ENCODE measurements at places on chromosomes 2 and 18. TPM values are rescaled to one million over a fixed set of nuclear protein-coding genes. Genes with fewer than 3 reads are reported as not detected.

Gene CD28
- not detected for polyA plus RNA-seq

Gene MTCL1
- polyA plus RNA-seq = 48.6 TPM

Gene SPIRE1
- polyA plus RNA-seq = 8.3 TPM

Gene DAW1
- polyA plus RNA-seq = 2.0 TPM

Gene FEV
- polyA plus RNA-seq = not detected

Gene CNTNAP5
- polyA plus RNA-seq = not detected

Gene ERCC3
- 55.7 TPM for polyA plus RNA-seq

Gene METAP1D
- 7.3 TPM for polyA plus RNA-seq

Gene RSAD2
- polyA plus RNA-seq = not detected

Gene IL37
- polyA plus RNA-seq = not detected

Gene BOLL
- polyA plus RNA-seq = not detected

Gene ZAP70
- 0.09 TPM for polyA plus RNA-seq

Gene TMEM200C
- polyA plus RNA-seq = not detected

Gene DLGAP1
- 0.09 TPM for polyA plus RNA-seq

Gene ADAM23
- 9.1 TPM for polyA plus RNA-seq

Gene PSD4
- polyA plus RNA-seq = 21.1 TPM

Gene ABCG5
- polyA plus RNA-seq = not detected

Gene CAVIN2
- polyA plus RNA-seq = 13.8 TPM

Gene SH3RF3
- 0.21 TPM for polyA plus RNA-seq

Gene HOXD10
- polyA plus RNA-seq = 4.3 TPM

Gene SPAG16
- polyA plus RNA-seq = 22.3 TPM

Gene DNAH7
- 0.49 TPM for polyA plus RNA-seq

Gene RRM2
- polyA plus RNA-seq = 121 TPM

Gene PJVK
- polyA plus RNA-seq = 3.6 TPM

Gene PLCL1
- not detected for polyA plus RNA-seq

Gene GALNT3
- polyA plus RNA-seq = not detected

Gene NPAS2
- 31.4 TPM for polyA plus RNA-seq

Gene SLC9A4
- polyA plus RNA-seq = not detected

Gene RND3
- polyA plus RNA-seq = 56.8 TPM

Gene AFF3
- polyA plus RNA-seq = not detected

Gene SCG2
- 0.42 TPM for polyA plus RNA-seq

Gene C1QL2
- polyA plus RNA-seq = not detected

Gene SIGLEC15
- polyA plus RNA-seq = not detected

Gene SERPINB10
- not detected for polyA plus RNA-seq

Gene ZSWIM2
- polyA plus RNA-seq = not detected

Gene ORC2
- 20.7 TPM for polyA plus RNA-seq

Gene TMEM169
- 0.82 TPM for polyA plus RNA-seq

Gene KLHL14
- polyA plus RNA-seq = not detected

Gene SP140
- 0.24 TPM for polyA plus RNA-seq

Gene TDRD15
- polyA plus RNA-seq = not detected

Gene LYPD6B
- not detected for polyA plus RNA-seq

Gene MYO7B
- 0.08 TPM for polyA plus RNA-seq

Gene CASP10
- polyA plus RNA-seq = 2.6 TPM

Gene PTGR3
- polyA plus RNA-seq = 7.2 TPM

Gene DCDC2C
- not detected for polyA plus RNA-seq

Gene ZSCAN30
- polyA plus RNA-seq = 2.9 TPM

Gene PLGLB1
- polyA plus RNA-seq = 0.59 TPM

Gene GCG
- polyA plus RNA-seq = not detected

Gene MSTN
- polyA plus RNA-seq = 0.05 TPM

Gene GNLY
- not detected for polyA plus RNA-seq

Gene EEF1B2
- polyA plus RNA-seq = 1,005 TPM

Gene C2orf69
- 9.2 TPM for polyA plus RNA-seq

Gene LRRFIP1
- polyA plus RNA-seq = 75.6 TPM

Gene DNER
- 4.2 TPM for polyA plus RNA-seq

Gene CDH20
- not detected for polyA plus RNA-seq

Gene LINC00305
- not detected for polyA plus RNA-seq

Measured in A549 (cell line).